Spinal cord (tissue), 10 donors: ENCODE measurements at places on chromosomes 3 and 15.

GRCh38 chr3:149058602-149059001, 27.7 kb downstream of the HLTF start:
- peaks cover 21% of the 10 kb centered on the region for H3K36me3 ChIP-seq
- no peaks in the 10 kb centered on the region for H3K4me1 ChIP-seq
- H3K27me3 ChIP-seq, result no peaks in the 10 kb centered on the region
- no peak overlapping the region for H3K27ac ChIP-seq
- H3K4me3 ChIP-seq, result no peak overlapping the region

- no peak overlapping the region for H3K4me3 ChIP-seq
- no peak for DNase-seq
- H3K27me3 ChIP-seq, result no peaks in the 10 kb centered on the region
- no peaks in the 10 kb centered on the region for H3K4me1 ChIP-seq
- H3K36me3 ChIP-seq, result no peaks in the 10 kb centered on the region
- H3K27ac ChIP-seq, result no peak overlapping the region
Measured at GRCh38 chr3:2554656-2555055, 456.0 kb downstream of the CNTN4 start.

DNA sequence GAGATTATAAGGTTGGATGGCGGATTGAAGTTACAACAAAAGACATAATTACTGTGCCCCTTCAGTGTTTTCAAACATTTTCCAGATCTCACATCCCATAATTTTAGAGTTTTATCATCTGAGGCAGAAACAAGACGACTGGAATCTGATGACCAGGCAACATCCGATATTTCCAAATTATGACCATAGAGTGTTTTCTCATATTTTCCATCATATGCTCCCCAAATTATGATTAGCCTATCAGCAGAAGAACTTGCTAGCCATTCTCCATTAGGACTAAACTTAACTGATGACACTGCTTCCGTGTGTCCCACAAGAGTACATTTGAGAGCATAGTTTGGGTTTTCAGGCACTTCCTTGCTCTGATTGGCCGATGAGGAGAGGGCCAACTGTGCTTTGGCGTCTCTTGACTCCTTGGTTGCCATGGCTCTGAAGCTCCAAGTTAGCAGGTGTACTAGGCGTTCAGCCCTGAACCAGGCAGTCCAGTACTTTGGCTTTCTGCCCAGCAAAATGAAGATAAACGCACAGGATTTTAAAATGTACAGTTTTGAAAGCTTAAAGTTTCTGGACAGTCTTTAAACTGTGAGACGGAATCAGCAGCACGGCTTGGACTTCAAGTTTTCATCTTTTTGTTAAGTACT, 638 bp downstream of the WDR5B start:
- peak overlapping the region; percentile 90 for H3K4me3 ChIP-seq
- H3K4me1 ChIP-seq, result peaks cover 8% of the 10 kb centered on the region
- DNase-seq, result peak; percentile 1
- no peaks in the 10 kb centered on the region for H3K27me3 ChIP-seq
- H3K27ac ChIP-seq, result peak overlapping the region; percentile 89
- H3K36me3 ChIP-seq, result peaks cover 3% of the 10 kb centered on the region

DNA sequence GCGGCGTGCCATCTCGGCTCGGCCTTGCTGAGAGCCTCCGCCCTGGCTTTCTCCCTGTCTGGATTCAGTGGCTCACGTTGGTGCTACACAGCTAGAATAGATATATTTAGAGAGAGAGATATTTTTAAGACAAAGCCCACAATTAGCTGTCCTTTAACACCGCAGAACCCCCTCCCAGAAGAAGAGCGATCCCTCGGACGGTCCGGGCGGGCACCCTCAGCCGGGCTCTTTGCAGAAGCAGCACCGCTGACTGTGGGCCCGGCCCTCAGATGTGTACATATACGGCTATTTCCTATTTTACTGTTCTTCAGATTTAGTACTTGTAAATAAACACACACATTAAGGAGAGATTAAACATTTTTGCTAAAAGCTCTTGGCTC, 54.1 kb downstream of the PLXNA1 start:
- H3K4me1 ChIP-seq, result peaks cover 38% of the 10 kb centered on the region
- H3K27ac ChIP-seq, result no peak overlapping the region
- H3K4me3 ChIP-seq, result no peak overlapping the region
- no peaks in the 10 kb centered on the region for H3K27me3 ChIP-seq
- peaks cover 55% of the 10 kb centered on the region for H3K36me3 ChIP-seq
- no peak for DNase-seq

- H3K27ac ChIP-seq, result peak overlapping the region; percentile 99
- no peak for DNase-seq
- H3K4me3 ChIP-seq, result peak overlapping the region; percentile 99
- no peaks in the 10 kb centered on the region for H3K27me3 ChIP-seq
Measured at GRCh38 chr3:49007771-49008528, 759 bp downstream of the WDR6 start.

- no peak overlapping the region for H3K4me3 ChIP-seq
- no peak overlapping the region for H3K27ac ChIP-seq
- DNase-seq, result no peak
- no peaks in the 10 kb centered on the region for H3K4me1 ChIP-seq
- H3K36me3 ChIP-seq, result no peaks in the 10 kb centered on the region
Measured at GRCh38 chr3:193270451-193270850, 29.4 kb downstream of the PLAAT1 start.

GRCh38 chr3:185757176-185757575, 67.7 kb downstream of the IGF2BP2 start:
- H3K27me3 ChIP-seq, result no peaks in the 10 kb centered on the region
- no peak for DNase-seq
- no peaks in the 10 kb centered on the region for H3K36me3 ChIP-seq
- no peak overlapping the region for H3K4me3 ChIP-seq
- H3K4me1 ChIP-seq, result peaks cover 3% of the 10 kb centered on the region

DNA sequence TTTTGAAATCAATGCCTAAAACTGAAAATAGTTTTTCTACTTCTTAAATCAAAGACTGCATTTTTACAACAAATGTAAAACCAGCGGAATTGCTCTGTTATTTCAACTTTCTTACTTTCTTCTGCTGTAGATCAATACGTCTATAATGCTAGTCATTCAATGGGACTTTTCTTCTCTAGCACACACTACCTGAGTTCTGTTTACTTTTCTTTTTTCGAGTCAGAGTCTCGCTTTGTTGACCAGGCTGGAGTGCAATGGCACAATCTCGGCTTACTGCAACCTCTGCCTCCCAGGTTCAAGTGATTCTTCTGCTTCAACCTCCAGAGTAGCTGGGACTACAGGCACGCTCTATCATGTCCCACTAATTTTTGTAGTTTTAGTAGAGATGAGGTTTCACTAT, 40.7 kb upstream of the KIF23 start:
- DNase-seq, result no peak
- H3K4me1 ChIP-seq, result no peaks in the 10 kb centered on the region
- no peak overlapping the region for H3K4me3 ChIP-seq
- H3K27ac ChIP-seq, result no peak overlapping the region
- H3K36me3 ChIP-seq, result no peaks in the 10 kb centered on the region
- H3K27me3 ChIP-seq, result no peaks in the 10 kb centered on the region

GRCh38 chr3:112818289-112818688, 28.4 kb downstream of the CD200R1L start:
- no peaks in the 10 kb centered on the region for H3K36me3 ChIP-seq
- H3K4me3 ChIP-seq, result no peak overlapping the region
- no peaks in the 10 kb centered on the region for H3K27me3 ChIP-seq
- DNase-seq, result no peak

- peak overlapping the region; percentile 33 for H3K27ac ChIP-seq
- H3K4me3 ChIP-seq, result no peak overlapping the region
- no peaks in the 10 kb centered on the region for H3K4me1 ChIP-seq
- H3K36me3 ChIP-seq, result no peaks in the 10 kb centered on the region
- DNase-seq, result no peak
Measured at GRCh38 chr15:90402767-90403166, 14.7 kb downstream of the IQGAP1 start.

DNA sequence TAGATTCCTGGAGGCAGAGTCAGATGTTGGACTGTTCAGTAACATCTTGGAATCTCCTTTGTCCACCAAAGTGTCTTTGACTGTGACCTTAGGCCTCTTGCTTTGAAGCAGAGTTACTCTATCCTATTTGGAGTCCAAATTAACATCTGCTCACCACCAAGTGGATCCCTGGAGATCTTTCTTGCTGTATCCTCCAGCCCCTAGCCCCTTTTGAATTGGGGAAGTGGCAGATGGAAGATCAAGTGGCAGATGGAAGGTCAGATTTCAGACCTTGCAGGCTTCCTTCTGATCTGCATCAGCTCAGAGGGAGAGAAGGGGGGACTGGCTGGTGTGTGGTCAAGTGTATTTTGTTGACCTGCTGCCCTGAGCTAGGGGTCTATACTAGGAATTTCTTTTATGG, 125.0 kb upstream of the ROPN1 start:
- no peak for DNase-seq
- H3K27me3 ChIP-seq, result no peaks in the 10 kb centered on the region
- H3K4me1 ChIP-seq, result peaks cover 4% of the 10 kb centered on the region
- H3K36me3 ChIP-seq, result no peaks in the 10 kb centered on the region
- no peak overlapping the region for H3K27ac ChIP-seq

DNA sequence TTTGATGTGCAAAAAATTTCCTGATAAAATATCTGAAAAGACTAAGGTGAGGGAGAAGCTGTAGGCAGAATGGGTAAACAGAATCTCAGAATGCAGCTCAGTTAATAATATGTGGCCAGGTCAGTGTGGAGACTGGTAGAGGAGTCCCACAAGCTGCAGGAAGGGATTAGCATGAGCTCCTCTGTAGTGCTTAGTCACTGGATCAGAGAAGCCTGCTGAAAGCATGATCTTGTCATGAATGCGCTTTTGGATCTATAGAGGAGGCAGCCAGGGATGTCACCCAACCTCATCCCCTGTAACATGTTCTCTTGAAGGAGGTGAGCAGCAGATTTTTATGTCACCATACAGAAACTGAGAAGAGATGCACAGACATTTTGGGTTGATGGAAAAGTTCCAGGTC, 1035.3 kb upstream of the GBE1 start:
- no peaks in the 10 kb centered on the region for H3K27me3 ChIP-seq
- H3K4me1 ChIP-seq, result no peaks in the 10 kb centered on the region
- no peak overlapping the region for H3K4me3 ChIP-seq

- H3K4me1 ChIP-seq, result peaks cover 35% of the 10 kb centered on the region
- no peak for DNase-seq
- no peaks in the 10 kb centered on the region for H3K27me3 ChIP-seq
- H3K36me3 ChIP-seq, result no peaks in the 10 kb centered on the region
- no peak overlapping the region for H3K4me3 ChIP-seq
Measured at GRCh38 chr3:134699141-134699711, 48.4 kb upstream of the KY start.

DNA sequence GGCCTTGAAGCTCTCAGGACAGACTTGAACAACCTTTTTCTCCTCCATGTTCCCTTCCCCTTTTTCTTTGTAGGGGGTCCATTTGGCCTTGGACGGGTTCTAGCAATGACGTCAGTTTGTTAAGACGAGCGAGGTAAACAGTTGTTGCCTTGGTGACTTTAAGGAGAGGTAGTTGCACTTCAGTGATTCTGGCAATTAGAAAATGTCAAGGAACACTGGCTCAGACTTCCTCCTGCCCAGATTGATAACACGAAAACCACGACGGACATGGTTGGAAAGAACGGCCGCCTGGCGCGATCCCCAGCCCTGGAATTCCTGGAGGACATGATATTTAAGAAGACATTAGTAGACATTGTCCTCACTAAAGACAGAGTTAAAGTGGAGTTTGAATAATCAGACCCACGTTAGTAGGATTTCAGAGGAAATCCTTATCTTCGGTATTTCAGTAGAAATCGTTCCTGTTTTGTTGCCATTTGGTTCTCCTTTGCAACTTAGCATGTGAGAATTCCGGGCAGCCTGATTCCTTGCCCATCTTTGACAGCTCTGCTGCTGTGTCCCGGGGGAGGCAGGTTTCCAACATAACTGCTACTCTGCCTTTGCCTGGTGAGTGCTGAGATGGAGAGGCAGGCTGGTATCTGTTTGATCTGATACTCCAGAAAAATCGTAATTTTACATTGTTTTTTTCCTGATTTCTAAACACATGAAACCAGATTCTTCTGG, 87.3 kb downstream of the ST6GAL1 start:
- H3K27ac ChIP-seq, result no peak overlapping the region
- H3K36me3 ChIP-seq, result no peaks in the 10 kb centered on the region
- H3K27me3 ChIP-seq, result no peaks in the 10 kb centered on the region
- no peak overlapping the region for H3K4me3 ChIP-seq
- H3K4me1 ChIP-seq, result peaks cover 9% of the 10 kb centered on the region

- H3K27ac ChIP-seq, result no peak overlapping the region
- peak; percentile 23 for DNase-seq
- H3K27me3 ChIP-seq, result no peaks in the 10 kb centered on the region
- H3K4me1 ChIP-seq, result peaks cover 2% of the 10 kb centered on the region
Measured at GRCh38 chr3:171349392-171349791, 110.8 kb downstream of the TNIK start.

GRCh38 chr3:171168086-171168485, 141.6 kb upstream of the SLC2A2 start:
- peaks cover 12% of the 10 kb centered on the region for H3K36me3 ChIP-seq
- H3K4me3 ChIP-seq, result no peak overlapping the region
- H3K27me3 ChIP-seq, result no peaks in the 10 kb centered on the region
- H3K4me1 ChIP-seq, result no peaks in the 10 kb centered on the region
- no peak for DNase-seq

DNA sequence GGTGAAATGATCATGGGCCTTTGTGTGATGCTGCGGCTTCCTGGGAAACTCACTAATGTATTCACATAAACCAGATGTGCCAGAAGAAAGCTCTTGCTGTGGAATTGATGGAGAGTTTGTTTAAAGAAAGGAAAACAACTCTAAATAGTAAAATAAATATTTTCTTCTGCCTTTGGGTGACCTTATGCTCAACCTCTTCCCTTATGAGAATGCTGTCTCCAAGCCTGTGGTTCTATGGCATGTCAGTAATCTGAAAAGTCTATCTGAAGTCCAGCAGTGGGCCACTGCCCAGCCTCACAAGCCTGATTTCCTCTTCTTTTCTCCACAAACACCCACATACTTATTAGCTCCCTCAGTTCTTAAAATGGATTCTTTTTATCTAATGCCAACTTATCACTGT, 49.9 kb upstream of the PHLDB2 start:
- no peaks in the 10 kb centered on the region for H3K4me1 ChIP-seq
- no peaks in the 10 kb centered on the region for H3K36me3 ChIP-seq
- H3K27me3 ChIP-seq, result no peaks in the 10 kb centered on the region
- no peak overlapping the region for H3K4me3 ChIP-seq
- peak; percentile 7 for DNase-seq

DNA sequence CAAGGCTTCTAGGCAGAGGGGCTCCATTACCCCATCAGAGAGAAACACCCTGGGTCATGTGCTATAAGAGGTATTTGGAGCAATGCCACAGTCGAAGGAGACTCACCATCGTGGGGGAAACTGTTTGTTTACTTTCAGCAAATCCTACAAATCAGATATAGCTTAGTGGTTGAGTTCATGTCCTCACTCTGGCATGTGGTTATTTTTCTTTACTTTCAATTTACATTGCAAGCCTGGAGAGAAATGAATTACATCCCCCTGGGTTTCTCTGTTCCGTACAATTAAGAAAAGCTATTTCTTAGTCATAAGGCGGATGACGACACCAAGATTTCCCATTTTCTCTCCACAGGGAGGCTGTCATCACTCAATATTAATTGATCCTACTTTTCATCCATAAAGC, 36.9 kb downstream of the RFTN1 start:
- H3K4me1 ChIP-seq, result no peaks in the 10 kb centered on the region
- no peak overlapping the region for H3K4me3 ChIP-seq
- H3K27ac ChIP-seq, result no peak overlapping the region
- DNase-seq, result no peak

GRCh38 chr3:632571-633170, 436.1 kb downstream of the CHL1 start:
- DNase-seq, result peak; percentile 60
- no peaks in the 10 kb centered on the region for H3K4me1 ChIP-seq
- no peak overlapping the region for H3K27ac ChIP-seq
- no peak overlapping the region for H3K4me3 ChIP-seq
